Effector memory CD4-positive, alpha-beta T cell (primary cell): ENCODE measurements at places on chromosomes 3 and 15.

DNA sequence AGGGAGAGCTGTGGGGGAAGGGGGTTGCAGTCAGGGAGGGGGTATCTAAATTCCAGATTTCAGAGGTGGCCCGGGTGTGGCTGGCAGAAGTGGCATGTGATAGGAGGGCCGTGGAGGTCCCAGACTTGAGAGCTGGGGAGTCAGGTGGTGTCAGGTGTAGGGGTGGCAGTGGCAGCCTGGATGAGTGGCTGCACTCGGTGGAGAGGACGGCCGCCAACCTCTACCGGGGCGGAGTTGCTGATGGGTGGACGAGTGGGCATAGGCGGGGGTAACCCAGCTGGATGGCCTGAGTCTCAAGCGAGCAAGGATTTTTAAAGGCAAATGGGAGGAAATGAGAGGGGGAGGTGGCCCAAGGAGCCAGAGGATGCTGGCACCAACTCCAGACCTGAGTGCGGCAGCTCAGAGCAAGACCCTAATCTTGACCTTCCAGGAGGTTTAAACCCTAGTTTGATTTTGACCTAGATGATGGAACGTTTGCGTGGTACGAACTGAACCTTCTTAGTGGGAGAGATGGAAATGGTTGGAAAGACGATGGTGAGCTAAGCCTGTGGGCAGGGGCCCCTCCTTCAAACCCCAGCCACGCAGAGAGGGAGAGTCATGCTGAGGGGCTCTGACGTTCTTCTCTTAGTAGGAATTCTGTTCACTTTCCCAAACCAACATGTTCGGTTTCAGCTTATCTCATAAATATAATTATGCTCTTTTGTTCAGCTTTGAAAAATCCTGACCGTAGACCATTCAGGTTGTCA lies 8.0 kb downstream of the TRAK1 start:
- no peak for DNase-seq

GRCh38 chr3:58776231-58776630 lies 109.7 kb upstream of the FAM3D start:
- DNase-seq: no peak

GRCh38 chr3:197949778-197950676 lies at the start of gene RPL35A:
TSS of gene RPL35A (plus strand) at chr3:197950190. CDS start at chr3:197950968, 778 bp downstream.
- peak; percentile 72 for DNase-seq

- DNase-seq: no peak
Measured at GRCh38 chr15:39502611-39503195, 78.2 kb upstream of the THBS1 start.

DNA sequence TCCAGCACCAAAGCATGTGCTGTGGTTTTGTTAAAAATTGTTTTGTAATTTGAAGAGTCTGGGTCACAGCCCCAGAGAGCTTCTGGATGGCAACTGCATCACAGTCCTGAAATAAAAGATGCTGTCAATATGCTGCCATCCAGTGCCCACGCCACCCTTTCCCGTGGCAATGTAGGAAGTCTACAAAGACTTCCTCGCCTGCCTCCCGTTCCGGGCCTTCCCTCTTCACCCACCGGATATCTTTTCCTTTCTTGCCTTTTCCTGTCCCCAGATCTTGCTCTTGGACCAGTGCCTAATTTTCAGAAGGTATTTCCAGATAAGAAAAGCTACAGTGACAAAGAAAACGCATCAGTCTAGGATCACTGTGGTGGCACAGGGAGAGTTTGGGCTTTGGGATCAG lies 85.3 kb upstream of the RNU6-1 start:
- no peak for DNase-seq
